ENCODE measurements at places on chromosomes 12 and 14.

DNA sequence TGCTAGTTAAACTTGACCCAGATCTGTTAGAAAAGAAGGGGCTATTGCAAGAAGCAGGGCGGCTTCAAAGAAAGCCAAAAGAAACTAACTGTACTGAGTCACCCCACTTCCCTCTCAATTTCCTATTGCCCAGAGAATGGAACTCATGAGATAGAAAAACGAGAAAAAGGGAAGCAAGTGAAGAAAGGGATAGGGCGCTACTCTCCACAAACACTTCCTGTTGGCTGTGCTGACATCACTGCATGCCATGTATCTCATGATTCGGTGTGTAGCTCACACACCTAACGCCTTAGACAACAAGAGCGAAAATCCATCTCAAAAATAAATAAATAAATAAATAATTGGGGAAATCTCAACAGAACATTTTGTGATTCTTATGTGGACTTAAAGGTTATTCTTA, 13.0 kb upstream of the P2RX4 start:
- DNase-seq, result no peak

- DNase-seq, result no peak
Measured at GRCh38 chr14:67759916-67760315, 56.5 kb downstream of the ZFYVE26 start.

- DNase-seq, result no peak
Measured at GRCh38 chr12:67427336-67427735, 158.2 kb downstream of the CAND1 start.

- DNase-seq, result no peak
Measured at GRCh38 chr12:28114488-28114887, 75.8 kb upstream of the CCDC91 start.

DNA sequence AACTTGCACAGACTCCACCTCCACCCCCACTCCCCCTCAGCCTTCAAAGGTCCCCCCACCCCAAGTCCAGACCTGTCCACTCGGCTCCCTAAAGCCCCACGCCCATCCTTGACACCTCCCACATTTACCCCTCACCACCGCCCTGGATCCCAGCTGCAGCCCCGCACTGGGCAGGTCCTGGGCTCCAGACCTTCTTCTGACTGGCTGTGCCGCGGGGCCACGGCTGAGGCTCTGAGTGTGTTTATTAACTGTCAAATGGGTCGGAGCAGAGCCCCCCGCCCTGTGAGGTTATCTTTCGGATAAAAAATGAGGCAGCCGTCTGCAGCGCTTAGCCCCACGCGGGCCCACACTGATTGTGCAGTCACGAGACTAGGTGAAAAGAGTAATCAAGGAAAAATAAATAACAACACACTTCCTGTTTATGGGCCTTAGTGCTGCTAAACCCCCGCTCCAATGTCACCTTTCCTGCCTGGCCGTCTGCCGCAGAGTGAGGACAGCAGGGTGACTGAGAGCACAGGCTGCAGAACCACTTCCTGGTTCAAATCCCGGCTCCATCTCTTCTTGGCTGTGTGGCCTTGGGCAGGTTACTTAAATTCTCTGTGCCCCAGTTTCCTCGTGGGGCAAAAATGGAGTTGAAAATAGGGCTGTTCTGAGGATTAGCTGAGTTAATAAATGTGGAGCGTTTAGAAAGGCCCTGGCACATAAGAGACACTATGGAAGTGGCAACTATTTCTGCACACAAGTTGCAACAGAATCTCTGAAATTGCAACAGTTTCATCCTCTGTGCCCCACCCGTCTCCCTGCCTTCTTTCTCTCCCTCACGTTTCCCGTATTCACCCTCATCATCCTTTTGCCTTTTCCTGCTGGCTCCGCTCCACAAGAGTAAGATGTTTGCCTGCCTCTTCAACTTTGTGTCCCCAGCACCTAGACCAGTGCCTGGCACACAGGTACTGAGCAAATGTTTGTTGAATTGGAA, 9.4 kb downstream of the SETD1B start:
- peak; percentile 37 for DNase-seq

- DNase-seq, result no peak
Measured at GRCh38 chr12:95179011-95179410, 38.3 kb downstream of the FGD6 start.

GRCh38 chr12:72676556-72676955, 404.4 kb downstream of the TRHDE start:
- no peak for DNase-seq

GRCh38 chr12:132433641-132434395, 56.1 kb upstream of the FBRSL1 start:
- no peak for DNase-seq

GRCh38 chr14:68627050-68627867, 165.6 kb downstream of the ZFP36L1 start:
- no peak for DNase-seq

DNA sequence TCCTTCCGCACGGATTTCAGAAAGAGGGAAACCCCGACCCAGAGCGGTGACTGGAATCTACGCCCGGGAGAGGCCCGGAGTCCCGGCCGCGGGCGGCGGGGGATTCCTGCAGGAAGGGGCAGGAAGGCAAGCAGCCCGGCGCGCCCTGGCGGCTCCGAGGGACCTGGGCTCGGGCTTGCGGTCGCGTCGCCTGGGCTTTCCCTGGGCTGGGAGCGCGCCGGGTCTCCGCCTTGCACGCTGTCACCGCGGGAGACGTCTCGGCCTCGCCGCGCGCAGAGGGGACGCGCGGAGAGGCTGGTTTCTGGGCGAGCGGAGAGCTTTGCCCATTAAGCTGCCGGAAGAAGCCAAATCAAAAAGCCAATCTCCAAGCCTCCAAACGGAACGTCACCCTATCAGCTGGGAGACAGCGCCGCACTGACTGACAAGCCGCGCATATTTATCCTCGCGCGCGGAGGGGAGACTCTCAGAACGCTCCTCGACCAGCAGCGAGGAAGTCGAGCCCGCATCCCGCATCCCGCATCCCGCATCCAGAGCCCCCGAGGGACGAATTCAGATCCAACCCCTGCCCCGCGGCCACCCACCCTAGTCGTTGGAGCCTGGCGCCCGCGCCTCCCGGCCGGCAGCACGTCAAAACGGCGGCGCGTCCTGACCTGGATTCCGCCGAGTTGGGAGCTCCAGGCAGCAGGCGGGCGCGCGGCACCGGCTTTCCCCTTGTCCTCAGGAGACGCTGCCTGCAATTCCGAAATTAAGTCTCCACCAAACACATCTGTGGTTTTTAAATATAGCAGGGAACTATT, at the start of gene SLC8A3:
Gene SLC8A3, minus strand, starts transcription at position 293 of the 797 bp plus-strand sequence. CDS start 20,529 bp downstream, outside the sequence.
- DNase-seq, result peak; percentile 16

- DNase-seq, result no peak
Measured at GRCh38 chr14:30002859-30003258, 75.2 kb upstream of the PRKD1 start.

DNA sequence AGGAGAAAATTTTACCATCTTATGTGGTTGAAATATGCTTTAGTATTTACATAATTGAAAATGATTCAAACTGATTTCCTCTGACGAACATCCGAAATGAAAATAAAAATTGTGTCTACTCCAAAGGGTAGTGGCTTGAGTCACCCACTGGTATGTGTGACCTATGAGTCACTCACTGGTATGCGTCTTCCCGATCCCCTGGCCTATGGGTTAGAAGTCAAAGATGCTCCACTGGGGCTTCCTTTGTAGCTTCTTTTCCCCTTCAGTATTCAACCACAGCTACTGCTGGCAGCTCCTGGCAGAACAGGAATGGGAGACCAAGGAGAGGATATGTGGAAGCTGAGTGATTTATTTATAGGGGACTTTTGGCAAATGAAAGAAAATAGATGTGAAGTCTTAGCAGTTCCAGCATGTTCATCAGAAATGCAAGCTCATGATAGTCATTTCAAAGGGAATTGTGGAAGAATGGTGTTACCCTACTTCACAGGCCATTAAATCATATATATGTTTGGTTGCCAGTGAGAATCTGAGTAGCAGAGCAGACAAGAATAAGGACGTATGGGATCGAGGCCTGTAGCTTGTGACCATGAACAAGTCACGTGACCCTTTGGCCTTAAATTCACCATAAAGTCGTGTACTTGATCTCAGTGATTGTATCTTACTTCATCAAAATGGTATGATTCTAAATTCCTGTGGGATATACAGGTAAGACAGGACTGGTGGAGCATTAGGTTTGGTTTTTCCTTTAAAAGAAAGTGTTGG, 108.3 kb downstream of the CRADD start:
- peak; percentile 62 for DNase-seq

DNA sequence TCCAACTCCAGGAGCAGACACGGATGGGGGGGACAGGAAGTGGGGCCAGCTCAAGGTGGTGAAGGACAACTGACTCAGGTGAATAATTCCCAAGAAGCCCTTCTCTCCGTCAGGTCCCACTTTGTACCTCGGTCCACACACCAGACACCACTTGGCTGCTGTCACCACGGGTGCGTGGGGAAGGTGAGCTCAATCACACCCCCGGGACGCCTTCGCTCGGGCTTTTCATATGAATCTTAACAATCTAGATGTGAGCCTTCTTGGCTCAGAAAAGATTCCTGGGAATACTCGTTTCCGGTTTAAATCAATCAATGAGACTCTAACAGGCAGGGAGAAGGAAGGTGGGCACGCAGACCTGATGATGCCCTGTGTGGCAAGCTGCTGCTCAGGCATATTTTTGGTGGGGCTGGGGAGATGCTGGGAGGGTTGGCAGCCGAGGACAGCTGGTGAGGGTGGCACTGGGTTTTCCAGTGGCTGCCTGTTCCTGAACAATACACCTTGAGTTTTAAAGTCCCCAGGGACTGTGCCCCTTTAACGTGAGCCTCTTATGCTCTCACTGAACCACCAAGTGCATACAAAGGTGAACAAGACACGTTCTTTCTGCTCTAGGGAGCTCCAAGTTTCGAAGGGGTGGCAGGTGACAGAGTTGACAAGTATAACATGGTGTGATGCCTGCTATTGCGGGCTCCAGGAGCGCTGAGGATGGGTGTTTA, 5.1 kb downstream of the TESC start:
- DNase-seq, result no peak

GRCh38 chr12:89349814-89350213, 2.5 kb downstream of the DUSP6 start:
- DNase-seq, result no peak

GRCh38 chr12:28346567-28346966, 156.3 kb downstream of the CCDC91 start:
- DNase-seq, result no peak

DNA sequence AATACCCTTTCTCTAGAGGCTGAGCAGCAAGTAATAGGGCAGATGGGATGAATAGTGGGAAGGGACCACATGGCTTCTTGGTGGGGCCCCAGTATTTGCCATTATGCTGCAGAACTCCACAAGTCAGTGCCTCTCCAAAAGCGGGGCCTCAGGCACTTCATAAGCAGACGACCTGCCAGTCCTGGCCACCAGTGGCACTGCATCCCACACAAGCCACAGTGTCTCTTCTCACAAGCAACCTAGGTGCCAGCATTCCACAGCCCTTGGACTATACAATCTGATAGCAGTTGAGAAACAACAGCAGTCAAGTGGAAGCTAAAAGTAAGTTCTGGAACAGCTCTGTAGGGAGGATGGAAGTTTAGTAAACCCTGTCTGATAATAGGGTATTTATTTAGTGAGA, 4.2 kb upstream of the SLC8A3 start:
- DNase-seq, result no peak

DNA sequence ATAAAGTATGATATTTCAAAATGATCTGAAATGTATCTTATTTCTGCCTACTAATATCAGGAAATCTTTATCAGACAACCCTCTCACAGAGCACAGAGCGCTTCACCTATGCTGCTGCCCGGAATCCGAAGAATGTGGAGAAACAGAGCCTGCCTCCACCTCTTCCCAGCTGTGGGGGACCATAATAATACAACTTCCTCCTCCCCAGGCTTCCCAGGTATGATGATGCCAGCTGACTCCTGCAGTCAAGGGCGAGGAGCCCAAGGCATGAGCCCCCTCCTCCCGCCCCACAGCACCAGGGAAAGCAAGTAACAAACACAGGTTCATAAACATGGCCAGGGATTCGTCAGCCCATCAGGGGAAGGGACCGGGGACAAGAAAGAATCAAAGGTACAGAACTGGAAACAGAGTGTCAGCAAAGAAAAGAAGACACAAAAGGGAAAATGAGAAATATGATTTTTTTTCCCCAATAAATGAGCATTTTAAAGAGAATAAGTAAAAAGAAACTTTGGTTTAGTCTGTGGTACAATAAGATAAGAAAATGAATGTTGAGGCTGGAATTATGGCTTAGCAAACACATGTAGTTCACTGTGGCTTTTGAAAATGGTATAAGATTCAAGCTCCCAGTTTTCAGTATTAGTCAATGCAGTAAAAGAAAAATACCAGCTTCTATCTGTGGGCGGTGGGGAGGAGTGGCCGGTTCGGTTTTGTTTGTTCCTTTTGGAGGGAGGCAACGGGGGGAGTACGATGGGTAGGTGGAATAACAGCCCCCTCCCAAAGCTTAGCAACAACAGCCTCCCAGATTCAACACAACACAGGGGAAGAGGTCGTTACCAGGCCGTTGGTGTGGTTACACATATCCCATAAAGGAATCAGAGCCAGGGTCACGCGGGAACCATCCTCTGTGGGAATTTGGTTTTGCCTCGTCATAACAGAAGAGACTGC, 68.3 kb downstream of the SETD3 start:
- no peak for DNase-seq

DNA sequence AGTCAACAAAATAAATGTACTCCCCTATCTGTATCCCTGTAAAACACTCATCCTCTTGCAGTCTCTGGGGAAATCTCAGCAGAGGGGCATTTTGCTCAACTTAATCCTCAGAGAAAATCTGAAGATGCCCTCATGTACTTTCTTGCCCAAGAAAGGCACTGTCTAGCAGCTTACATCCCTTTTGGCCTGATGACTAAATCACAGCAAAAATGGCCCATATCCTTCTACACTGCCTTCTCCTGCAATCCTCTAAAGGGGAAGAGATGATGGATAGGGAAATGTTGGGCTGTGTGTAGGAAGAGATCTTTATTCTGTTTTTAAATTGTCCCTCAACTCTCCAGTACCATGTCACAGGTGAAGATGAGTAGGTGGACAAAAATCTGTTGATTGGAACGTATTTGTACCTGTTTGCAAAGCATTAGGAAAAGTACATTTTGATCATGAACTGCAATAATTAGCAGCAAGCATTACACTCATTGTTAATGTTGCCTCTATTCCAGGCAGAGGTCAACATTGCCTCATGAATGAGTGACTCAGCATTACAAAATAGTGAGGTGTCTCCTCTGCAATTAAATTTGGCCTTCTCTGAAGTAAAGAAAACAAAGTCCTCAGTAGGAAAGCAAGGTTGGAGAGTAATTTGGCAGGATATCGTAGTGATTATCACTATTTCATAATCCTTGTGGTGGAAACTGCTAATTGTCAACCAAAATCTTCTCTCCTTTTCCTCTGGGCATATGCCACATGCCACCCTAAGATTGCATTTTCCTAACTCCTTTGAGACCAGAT, 172.4 kb upstream of the CAND1 start:
- no peak for DNase-seq

DNA sequence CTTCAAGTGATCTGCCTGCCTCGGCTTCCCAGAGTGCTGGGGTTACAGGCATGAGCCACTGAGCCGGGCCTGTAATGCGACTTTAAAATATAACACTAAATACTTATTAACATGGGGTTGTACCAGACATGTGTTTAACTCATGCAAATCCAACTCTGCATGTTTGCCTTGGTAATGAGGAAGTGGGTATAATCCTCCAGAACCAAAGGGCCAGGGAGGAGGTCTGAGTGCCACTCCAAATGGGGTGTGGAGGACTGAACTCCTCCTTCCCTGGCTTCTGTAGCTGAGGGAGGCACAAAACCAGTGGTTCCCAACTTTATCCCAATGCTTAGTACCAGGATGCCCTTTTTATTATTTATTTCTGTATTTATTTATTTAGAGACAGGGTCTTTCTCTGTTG, 61.6 kb upstream of the MED13L start:
- no peak for DNase-seq

All from activated CD4-positive, alpha-beta memory T cell treated with anti-CD3 and anti-CD28 coated beads, Interleukin-2, amount 10 ng/mL, durations not matched to agents 7 days and 5 days (primary cell).